Caki2 (cell line): ENCODE measurements at places on chromosomes 5 and 9. TPM values are rescaled to one million over a fixed set of nuclear protein-coding genes. Genes with fewer than 3 reads are reported as not detected.

CNTNAP3 gene
- total RNA-seq, result 25.0 and 32.3 TPM in 2 replicates

NREP gene
- 42.6 and 46.3 TPM in 2 replicates for total RNA-seq

FUT7 gene
- total RNA-seq, result not detected in 2 replicates

PCDHGC5 gene
- total RNA-seq, result not detected in 2 replicates

PPP3R2 gene
- total RNA-seq, result not detected in 2 replicates

ABCA2 gene
- total RNA-seq, result 19.0 and 23.5 TPM in 2 replicates

LTC4S gene
- 1.3 TPM in 1 of 2 replicates, not detected in the other for total RNA-seq

RBM27 gene
- total RNA-seq, result 9.4 and 11.0 TPM in 2 replicates

DNAJC25 gene
- 6.2 and 6.8 TPM in 2 replicates for total RNA-seq

TRIP13 gene
- total RNA-seq, result 32.6 and 60.2 TPM in 2 replicates

ZNF462 gene
- total RNA-seq, result 3.9 and 7.1 TPM in 2 replicates

GM2A gene
- total RNA-seq, result 18.3 and 21.8 TPM in 2 replicates

SLC6A18 gene
- not detected in 2 replicates for total RNA-seq

SLC25A48 gene
- not detected in 2 replicates for total RNA-seq

UQCRQ gene
- 254 and 303 TPM in 2 replicates for total RNA-seq

FBLL1 gene
- not detected in 2 replicates for total RNA-seq

MEF2C gene
- 0.24 and 3.6 TPM in 2 replicates for total RNA-seq
